ENCODE measurements at places on chromosomes 11 and 22.

DNA sequence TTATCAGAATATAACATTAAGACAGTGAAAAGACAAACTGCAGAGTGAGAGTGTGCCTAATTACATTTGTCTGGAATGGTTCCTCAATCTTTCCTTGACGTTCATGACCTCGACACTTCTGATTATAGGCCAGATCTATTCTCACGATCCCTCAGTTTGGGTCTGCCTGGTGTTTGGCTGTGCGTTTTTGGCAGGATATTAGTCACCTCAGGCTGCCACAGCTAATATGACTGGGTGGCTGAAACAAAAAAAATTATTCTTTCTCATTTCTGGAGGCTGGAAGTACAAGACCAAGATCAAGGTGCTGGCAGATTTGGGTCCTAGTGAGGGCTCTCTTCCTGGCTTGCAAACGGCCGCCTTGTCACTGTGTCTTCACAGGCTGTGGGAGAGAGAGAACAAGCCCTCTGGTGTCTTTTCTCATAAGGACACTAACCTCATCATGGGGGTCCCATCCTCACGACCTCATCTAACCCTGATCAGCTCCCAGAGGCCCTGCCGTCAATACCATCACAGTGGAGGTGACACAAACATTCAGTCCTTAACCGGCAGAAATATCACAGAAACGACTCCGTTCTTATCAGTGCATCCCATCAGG, 23.2 kb downstream of the IFITM10 start:
- no peak for DNase-seq

- DNase-seq, result no peak
These were observed 125.0 kb downstream of the RASSF10 start for GRCh38 chr11:13134066-13134465.

DNA sequence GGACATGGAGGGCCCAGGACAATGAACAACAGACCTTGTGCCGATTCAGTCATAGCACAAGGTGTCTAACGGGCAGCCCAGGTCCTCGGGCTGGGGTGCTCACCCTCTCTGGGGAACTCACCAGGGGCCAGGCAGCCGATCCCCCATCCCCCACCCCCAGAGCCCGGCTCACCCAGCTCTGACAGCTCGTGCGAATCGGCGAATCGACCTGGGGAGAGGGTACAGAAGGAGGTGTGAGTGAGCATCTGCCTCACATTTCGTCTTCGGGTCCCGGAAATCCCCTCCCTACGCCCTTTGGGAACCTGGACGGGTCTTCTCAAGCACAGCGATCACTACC, 423 bp downstream of the PEX16 start:
- DNase-seq, result no peak

DNA sequence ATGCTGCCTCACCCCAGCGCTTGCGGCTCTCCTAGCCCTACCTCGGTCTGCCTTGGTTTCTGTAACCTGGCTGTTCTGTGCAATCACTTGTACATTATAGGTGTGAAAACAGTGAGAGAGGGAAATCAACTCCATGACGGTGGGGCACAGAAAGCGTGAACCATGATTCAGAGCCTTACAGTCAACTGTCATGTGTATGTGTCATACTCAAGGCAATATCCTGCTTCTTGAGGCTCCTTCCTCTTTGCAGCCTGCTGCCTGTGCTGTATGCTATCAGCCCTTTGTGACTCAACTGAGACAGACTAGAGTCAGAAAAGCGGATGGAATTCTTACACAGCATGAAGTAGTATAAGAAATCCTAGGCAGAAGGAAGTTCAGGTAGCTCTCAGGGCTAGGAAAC, 2.1 kb downstream of the NRIP3 start:
- no peak for DNase-seq

DNA sequence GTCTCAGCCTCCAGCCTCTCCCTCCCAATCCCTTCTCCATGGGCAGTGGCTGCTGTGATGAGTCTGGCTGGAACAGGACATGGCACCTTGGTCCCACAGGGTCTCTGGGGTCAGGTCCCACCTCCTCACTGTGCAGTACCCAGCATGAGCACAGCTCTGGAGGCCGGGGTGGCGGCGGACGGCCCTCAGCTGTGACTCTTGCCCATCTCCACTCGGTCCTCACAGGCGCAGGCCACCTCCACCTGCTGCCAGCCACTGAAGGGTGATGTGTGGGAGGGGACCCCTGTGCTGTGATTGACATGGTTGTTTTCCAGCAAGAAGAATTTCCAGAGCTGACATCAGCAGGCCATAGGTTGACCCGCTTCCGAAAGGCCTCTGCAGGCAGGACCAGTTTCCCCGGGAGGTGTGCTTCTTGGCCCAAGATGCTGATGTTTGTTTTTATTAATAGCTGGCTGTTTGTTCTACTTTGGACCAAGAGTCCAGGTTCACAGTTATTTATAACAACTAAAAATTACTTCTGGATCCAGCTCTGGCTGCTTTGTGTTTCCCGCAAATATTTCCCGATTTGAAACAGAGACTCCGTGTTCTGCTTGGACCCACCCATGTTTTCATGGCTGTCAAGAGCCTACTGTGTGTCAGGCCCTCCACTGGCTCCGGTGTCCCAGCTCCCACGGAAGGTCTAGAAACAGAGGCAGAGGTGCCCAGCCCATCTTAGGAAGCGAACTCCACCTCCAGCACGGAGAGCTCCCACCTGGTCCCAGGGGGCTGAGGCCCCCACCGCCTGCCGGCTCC, 45.7 kb downstream of the SCUBE1 start:
- DNase-seq, result no peak

DNA sequence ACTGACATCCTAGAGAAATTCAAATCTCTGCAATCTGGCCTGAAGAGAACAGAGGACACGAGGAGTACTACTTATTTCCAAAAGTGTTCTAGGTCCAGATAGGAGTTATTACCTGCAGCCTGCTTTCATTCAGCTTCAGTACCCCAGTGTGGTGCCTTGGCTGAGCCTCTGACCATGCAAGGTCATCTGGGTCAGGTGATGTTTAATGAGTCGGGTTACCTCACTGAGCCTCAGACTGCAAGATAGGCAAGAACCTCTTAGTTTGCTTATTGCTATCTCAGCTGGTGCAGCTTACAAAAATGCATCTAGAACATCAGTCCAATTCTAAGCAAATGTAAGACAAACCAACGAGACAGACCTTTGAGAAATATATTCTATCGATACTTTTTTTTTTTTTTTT, 9.5 kb upstream of the NF2 start:
- DNase-seq, result no peak

GRCh38 chr11:19953336-19953735, 206.9 kb downstream of the DBX1 start:
- no peak for DNase-seq

GRCh38 chr11:46455834-46456233, 64.3 kb upstream of the CHRM4 start:
- DNase-seq, result no peak

DNA sequence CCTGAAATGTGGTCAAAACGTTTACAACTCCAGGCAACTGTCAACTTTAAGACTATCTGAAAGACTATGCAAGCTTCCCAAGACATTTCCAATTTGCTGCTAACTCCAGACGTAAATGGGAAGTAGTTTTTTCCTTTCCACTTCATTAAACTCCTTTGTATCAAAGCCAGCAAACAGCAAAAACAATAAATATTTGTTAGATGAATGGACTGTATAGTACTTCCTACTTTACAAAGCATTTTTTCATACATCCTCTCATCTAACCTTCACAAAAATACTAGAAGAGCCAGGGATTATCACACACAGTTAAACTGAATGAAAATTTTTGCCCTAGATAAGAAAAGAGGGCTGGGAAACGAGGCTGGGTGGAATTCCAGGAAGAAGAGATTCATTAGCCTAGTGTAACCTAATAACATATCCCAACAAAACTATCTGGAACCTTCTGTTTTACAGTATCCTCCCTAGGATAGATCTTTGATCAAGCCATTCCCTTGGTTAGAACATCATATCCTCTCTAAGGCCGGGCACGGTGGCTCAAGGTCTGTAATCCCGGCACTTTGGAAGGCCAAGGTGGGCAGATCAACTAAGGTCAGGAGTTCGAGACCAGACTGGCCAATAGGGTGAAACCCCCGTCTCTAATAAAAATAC, 10.4 kb downstream of the NUP98 start:
- no peak for DNase-seq

- DNase-seq, result no peak
These were observed 1.3 kb upstream of the LPXN start for GRCh38 chr11:58576887-58577471.

GRCh38 chr11:48210052-48210451, 6.6 kb upstream of the OR4B1 start:
- DNase-seq, result no peak

DNA sequence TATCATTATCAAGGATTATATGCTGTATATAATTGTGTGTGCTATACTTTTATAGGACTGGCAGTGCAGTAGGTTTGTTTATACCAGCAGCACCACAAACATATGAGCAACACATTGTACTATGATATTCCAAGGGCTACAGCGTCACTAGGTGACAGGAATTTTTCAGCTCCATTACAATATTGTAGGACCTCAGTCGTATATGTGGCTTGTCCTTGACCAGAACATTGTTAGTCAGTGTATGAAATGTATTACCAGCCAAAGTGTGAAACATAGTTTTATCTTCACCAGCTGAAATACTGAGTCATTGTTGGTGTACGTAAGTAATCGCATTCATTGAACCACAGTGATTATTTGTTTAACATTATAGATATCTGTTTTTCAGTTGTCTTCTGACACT, 20.4 kb downstream of the JHY start:
- DNase-seq, result no peak

DNA sequence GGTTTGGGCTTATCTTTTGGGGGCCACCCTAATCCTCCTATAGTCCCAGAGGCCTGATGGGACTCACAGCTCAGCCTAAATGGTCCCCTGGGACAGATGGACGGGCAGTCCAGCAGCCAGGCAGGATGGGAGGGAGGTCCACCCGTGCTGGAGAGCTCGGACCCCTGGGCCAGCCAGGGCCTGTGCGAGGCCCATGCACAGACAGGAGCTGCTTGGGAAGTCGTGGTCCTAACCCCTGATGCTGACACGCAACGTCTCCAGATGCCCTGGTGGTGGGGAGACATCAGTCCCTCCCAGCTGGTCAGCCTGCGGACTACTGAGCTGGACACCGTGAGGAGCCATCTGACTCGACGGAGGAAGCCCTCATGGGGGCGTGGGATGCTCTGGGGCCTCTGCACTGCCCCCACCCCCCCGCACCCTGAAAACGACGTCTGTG, 31.2 kb upstream of the MUC5AC start:
- DNase-seq, result no peak

GRCh38 chr11:120882175-120882574, 141.7 kb upstream of the TBCEL start:
- no peak for DNase-seq

GRCh38 chr11:91773090-91773489, 451.5 kb upstream of the FAT3 start:
- DNase-seq, result no peak

DNA sequence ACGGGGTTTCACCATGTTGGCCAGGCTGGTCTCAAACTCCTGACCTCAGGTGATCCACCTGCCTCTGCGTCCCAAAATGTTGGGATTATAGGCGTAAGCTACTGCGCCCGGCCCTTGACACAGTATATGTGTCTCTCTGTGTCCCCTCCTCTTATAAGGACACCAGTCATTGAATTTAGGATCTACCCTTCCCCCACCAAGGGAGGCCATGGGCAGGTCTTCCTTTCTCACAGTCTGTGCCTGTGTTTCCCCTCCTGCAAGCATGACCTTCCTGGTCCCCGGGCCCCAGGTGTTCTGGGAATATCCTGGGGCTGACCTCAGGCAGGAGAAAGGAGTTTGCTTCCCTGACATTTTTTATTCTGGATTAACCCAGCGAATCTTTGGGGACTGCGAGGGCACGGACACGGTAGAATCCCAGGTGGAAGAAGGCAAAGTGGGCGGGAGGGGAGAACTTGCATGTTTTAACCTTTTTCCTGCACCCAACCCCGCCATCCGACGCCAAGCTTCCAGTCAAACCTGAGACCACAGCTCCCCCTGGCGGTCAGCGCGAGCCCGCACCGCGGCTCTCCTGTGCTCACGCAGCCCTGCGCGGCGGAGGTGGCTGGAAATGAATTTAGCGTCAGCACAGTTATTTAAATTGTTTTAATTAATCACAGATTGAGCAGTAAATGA, 42.1 kb upstream of the ISX start:
- peak; percentile 66 for DNase-seq

DNA sequence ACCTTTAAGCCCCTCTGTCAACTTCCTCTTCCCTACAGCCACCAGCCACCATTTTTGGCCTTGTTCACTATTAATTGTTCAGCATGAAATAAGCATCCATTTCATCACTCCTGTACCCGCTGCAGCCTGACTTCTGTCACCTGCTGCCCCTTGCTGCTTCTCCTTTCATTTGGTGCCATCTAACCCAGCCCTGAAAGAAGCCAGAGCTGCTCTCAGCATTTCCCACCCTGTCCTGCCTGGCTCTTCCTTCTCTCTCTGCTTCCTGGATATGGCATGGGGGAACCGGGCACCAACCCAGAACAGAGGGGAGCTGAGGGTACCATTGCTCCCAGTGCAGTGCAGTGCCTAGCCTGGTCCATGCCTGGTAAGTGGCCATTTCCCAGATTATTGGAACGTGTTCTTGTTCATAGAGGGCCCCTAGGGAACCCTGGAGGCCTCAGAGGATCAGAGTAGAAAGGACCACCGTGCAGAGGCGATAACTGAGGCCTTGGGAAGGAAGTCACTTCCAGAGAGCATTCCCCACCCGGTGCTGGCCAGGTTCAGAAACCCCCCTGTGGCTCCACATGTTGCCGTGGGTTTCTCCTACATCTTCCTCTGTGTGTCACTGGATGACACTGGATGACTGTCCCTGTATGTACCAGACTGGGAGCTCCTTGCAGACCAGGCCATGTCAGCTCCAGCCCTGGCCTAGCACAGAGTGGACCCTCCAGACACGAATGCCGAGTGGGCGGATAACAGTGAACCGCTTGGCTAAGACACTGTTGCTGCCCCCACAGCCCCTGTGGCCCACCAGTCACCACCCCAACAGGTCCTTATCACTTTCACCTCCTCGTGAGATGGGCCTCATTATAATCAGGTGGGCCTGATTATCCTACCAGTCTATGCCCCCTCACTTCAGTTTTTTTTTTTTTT, 4.7 kb downstream of the YDJC start:
- DNase-seq, result peak; percentile 8

- no peak for DNase-seq
These were observed 22.0 kb upstream of the P2RY6 start for GRCh38 chr11:73249853-73250783.

DNA sequence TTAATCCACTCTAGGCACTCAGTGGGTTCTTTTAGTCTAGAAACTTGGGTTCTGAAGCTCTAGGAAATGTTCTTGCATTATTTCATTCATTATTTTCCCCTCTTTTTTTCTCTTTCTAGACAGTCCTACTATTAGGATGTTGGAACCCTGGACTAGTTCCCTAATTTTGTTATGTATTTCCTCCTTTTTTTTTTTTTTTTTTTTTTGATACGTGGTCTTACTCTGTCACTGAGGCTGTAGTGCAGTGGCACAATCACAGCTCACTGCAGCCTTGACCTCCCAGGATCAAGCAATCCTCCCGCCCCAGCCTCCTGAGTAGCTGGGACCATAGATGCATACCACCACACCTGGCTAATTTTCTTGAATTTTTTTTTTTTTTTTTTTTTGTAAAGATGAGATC, 9.4 kb downstream of the UPB1 start:
- no peak for DNase-seq

- DNase-seq, result peak; percentile 42
These were observed 1.5 kb downstream of the ADORA2A start for GRCh38 chr22:24428751-24429410.
